ENCODE measurements at places on chromosomes 2 and 18.

DNA sequence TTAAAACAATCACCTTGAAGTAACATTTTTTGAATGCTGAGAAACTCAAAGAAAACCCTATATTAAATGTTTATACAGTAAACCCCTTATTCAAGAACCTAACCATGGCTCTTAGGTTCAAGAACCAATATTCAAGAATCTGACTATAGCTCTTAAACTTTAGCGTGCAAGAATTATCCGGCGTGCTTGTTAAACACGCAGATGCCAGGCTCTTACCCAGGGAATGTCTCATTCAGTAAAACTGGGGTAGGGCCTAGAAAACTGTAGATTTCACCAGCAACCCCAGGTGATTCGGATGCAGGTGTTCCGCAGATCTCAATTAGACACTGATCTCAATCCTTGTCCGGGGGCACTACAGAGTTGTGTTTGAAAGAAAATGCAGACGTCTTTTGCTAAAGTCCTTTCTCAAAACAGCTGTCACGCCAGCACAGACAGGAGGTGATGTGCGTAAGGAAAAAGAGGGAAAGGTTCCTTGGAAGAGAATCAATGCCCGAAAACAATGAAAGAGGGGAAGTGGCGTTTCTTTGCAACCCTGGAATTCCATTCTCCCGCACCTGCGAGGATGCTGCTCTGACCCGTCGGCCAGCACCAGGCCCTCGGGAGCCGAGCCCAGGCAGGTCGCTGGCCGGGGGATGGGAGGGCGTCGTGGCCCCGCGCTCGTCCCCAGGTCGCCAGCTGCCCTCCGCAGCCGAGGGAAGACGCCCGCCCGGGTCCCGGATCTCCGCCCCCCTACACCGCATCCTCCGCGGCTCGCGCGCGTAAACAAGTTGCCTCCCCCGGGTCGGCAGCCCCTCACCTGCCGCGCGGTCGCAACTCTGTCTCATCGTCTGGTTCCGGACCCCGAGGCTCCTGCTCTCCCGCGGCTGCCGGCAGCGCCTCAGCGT is 851 bp downstream of the EIF2AK3 start:
- no peak for DNase-seq

DNA sequence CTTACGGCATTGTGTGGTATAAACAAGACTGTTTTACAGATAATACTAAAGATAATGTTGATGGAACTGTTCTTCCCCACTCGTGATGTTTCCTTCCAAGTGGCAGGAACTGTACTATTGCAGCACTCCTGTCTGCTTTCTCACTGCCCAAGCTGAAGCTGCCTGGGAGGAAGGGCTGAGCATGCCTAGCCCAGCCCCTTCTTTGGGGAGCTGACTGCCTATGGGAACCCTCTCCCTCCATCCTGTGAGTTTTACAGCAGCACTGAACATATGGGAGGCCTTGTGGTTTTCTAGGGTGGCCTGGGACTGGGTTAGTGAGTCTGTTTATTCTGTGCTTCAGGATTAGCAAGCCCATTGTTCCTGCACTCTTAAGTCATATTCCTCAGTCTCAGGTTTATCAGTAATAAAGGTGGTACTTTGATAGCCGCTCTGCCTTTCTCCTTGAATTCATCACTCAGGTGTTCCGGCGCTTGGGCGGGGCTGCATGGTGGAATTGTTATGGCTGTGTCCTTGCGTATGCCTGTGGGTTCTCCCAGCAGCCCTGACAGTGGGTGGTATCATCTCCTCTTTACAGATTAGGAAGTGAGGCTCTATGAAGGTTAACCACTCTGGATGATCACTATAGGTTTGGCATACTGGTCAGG is 379.7 kb downstream of the PTPRM start:
- no peak for DNase-seq

DNA sequence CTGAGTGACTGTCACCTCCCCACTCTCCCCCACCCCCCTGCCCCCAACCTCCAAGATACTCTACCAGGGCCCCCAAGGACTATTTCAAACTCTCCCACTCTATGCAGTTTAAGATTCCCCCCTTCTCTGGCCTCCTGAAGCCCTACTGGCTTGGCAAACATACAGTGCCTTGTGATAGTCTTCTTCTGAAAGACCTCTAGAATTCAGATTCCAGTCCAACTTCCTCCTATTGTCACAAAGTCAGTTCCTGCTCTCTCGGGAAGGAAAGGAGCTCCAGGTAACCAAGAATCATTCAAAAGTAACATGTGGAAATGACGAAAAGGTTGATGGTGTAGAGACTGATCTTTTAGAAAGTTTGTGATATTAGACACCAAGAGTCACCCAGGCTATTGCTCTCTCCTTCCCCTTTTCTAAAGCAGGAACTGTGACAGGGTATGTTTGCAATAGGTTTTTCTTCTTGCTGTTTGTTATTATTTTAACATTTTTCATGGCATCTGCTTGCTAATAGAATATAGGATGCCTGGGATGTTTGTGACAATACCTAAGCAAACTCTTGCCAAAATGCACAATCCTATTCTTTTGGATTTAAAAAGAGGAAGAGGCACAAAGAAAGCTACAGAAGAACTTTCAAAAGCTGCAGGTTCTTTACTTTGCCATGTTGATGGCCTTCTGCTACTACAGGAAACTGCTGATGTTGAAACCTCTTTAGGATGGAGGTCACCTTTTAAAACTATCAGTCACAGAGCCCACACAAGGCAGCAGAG is 93.5 kb upstream of the MGAT4A start:
- DNase-seq = no peak

- no peak for DNase-seq
These were observed 24.1 kb downstream of the CFLAR start for GRCh38 chr2:201139836-201140604.

DNA sequence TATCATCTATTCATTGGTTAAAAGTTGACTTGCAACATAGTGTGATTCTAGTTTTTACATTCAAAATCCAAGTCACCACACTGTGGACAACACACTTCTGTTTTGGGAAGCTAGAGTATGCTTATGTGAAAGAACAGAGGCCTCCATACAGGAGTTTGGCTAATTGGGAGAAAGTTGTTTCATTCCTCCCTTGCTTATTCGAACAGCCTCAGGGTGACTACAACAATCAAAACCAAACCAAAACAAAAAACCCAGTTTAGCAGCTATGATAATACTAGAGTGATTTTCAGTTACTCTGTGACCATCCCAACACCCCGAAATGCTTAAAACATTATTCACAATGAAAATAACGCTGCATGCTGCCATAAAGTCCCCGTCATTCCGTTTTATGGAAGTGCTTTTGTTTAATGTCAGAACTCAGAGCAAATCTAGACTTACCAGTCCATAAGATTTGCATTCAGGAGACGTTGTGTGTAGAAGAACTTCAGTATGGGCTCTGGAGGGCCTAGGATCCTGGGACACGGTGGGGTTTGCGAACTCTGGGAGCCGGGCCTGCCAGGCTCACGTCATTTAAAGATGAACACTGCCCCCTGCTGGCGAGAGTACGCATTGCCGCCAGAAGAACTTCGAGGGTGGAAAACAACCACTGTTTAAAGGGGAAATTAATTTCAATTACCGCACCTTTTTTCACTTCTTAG is 111.4 kb downstream of the FTCDNL1 start:
- DNase-seq = peak; percentile 35

DNA sequence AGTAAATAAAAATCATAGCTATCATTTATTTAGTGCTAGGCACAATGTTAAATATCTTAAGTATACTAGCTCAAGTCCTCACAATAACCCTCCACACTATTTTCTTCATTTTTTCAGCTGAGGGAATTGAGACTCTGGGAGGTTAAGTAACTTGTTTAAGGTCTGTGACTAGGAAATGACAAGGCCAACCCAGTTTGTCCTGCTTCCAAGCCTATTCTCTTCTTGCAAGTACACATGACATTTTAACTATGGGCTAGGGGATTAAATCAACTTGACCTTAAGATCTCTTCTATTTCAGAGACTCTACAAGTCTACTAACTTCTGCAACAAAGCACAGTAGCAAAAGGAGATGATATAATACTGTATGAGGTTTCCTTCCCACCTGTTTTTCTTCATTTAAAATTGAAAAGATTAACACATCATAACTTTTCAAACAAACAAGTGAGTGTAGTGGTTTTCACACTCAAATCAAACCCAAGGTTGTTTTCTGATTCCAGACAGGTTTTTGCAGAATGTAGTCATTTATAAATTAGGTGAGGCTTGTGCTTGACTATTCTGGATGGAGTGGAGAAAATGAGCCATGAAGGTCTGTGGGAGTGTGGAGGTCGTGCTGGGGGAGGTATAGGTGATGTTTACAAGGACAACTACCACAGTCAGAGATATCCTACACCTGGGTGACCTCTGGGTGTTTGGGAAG is 57.0 kb downstream of the CD28 start:
- no peak for DNase-seq

DNA sequence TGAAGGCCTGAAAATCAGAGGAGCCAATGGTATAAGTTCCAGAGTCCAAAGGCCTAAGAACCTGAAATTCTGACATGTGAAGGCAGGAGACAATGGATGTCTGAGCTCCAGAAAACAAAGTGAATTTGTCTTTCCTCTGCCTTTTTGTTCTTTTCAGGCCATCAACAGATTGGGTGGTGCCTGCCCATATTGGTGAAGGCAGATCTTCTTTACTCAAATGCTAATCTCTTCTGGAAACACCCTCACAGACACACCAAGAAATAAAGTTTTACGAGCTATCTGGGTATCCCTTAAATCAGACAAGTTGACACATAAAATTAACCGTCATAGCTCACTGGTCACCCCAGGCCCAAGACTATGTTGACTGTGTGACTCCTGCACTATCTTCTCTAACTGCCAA is 163.8 kb upstream of the NCKAP5 start:
- no peak for DNase-seq

DNA sequence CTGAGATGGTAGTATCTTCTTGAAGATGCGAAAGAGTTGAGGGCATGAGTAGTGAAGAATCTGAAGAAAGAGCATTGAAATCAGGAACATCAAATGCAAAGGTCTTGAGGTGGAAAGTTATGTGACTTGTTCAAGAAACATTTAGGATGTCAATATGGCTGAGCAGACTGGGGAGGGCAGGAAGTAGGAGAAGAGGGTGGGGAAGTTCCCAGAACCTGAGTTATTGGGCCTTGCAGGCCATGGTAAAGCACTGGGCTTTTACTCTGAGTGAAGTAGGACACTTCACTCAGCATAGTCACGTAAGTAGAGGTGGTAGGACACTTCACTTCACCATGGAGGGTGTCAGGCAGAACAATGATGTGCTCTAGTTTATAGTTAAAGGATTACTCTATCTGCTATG is 11.8 kb upstream of the MYL12A start:
- DNase-seq = no peak

GRCh38 chr2:120685066-120685973 is 50.3 kb upstream of the GLI2 start:
- no peak for DNase-seq

DNA sequence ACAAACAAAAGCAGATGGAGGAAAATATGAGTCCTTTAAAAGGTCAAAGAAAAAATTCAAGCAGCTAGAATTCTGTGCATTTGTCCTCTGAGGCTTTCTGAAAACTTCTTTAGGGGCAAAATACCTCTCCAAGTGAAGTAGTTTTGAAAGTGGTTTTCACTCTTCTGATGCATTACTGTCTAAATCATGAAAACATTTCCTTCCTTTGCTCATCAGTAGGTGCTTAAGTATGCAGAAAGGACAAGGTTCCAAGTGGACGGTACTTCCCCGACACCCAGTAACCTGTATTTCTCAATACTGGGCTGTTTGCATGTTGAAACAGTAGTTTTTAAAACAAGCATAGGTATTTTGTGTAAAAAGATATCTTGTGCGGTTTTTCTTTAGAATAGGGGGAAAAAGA is 189.1 kb upstream of the ERBB4 start:
- no peak for DNase-seq

DNA sequence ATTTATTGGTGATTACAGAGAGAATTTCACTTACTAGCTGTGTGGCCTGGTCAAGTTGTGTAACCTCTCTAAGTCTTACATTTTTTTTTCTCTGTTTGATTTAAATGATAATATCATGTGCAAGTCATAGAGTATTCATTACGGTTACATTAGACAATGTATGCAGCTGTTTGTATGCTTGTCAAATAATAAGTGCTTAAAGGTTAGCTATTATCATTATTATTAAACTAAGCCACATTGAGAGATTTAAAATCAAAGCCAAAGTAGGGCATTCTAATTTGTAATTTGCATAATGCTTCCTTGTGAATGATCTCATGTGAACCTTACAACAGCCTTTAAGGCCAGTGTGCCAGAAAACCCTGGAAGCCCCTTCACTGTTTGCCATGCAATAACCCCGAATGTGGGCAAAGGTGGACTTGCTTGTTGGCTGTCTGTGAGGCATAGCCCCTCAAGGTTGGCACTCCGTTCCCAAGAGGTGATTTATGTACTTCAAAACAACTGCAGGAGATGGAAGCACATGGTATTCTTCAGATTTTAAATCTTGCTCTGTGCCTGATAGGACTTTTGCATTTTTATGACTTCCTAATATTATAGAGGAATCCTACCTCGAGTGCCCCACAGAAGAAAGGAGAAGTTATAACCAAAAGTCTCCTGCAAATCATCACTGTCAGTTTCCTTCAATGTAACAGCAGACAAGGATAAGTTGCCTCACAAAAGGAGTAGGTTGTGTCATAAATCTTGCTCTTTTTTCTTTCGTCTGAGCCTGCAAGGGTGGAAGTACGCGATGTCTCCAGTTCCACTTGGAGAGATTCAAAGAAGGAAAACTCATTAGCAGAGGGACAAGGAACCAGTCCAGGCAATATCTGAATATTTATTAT is 272.0 kb downstream of the TGIF1 start:
- no peak for DNase-seq

DNA sequence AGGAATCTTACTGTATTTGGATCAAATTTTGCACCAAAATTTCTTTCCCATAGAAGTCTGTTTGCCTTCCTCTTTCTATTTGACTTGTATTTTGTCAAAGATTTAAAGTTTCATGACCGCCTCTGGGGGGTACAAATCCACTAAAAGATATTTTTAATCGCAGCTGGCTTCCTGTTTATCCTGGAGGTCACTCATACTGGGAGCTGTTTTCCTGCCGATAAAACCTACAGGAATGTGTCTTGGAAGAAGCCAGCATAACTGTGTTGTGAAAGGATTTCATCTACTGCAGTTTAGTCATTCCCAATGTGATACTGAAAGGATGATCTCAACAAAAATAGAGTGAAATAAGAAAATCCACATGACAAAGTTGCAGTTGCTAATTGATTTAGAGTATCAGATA is 184.0 kb downstream of the RIT2 start:
- DNase-seq = no peak

- DNase-seq = no peak
These were observed 19.5 kb downstream of the TRAF3IP1 start for GRCh38 chr2:238339814-238340213.

- DNase-seq = peak; percentile 50
These were observed 2.0 kb downstream of the RAPH1 start for GRCh38 chr2:203532957-203533658.

GRCh38 chr2:73063472-73063871 is 8.0 kb downstream of the SFXN5 start:
- DNase-seq = no peak

- no peak for DNase-seq
These were observed 295.3 kb downstream of the CDH7 start for GRCh38 chr18:66046032-66046602.

DNA sequence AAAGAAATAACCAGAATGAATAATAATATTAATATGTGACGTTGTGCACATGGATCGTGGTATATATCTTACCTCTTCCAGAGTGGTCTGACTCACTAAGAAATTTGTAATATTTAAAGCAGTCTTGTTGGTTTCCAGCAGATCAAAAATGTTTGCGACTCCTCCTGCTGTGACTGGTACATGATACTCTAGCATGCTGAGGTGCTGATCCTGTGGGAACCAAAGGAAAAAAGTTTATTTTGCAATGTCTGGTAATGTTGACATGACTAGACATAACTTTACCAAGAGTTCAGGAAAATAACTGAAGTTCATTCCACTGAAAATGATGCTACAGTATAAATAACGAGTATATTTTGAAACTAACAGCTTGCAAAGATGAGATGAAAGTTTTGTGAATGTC is 124.5 kb upstream of the BARD1 start:
- DNase-seq = no peak

Measured in COLO829 (cell line).